D721Med (cell line): ENCODE measurements at places on chromosomes 1 and 21.
A peak's percentile ranks its signal among the peaks of the same experiment; 100 is the strongest.

DNA sequence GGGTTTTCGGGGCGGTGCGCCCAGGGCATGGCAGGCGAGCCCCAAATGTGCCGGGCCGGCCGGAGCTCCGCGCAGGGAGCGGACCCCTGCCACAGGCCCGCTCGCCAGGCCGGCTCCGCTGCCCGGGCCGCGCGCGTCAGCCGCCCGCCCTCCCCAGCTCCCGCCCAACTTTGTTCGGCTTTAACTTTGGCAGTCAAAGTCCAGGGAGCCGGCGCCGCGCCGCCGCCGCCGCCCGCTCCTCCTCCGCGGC, 488 bp downstream of the SLC35D1 start:
- DNase-seq, result peak; percentile 19

- DNase-seq, result no peak
These were observed 57.1 kb downstream of the ZNF684 start for GRCh38 chr1:40588586-40588985.

DNA sequence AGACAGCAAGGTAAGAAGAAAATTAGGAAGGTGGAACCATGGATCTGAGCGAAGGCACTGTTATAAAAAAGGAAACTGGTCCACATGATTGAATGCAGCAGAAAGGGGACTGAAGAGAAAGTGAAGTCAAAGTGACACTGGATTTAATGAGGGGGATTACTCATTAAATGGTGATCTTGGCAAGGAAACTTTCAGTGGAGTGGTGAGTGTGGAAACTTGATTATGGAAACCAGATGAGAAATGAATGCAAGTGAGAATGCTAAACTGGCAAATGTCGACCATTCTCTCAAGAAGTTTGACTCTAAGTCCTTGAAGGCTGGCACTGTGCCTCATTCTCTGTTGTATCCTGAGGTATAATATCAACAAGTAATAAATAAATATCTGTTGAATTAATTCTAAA, 23.3 kb downstream of the COLGALT2 start:
- no peak for DNase-seq

GRCh38 chr1:62295921-62296491, 23.2 kb downstream of the KANK4 start:
- no peak for DNase-seq
